Epithelial cell of esophagus (primary cell): ENCODE measurements at places on chromosomes 7 and 10.

GRCh38 chr7:92835261-92835850 is 1.0 kb downstream of the CDK6 start:
- peak; percentile 81 for DNase-seq

DNA sequence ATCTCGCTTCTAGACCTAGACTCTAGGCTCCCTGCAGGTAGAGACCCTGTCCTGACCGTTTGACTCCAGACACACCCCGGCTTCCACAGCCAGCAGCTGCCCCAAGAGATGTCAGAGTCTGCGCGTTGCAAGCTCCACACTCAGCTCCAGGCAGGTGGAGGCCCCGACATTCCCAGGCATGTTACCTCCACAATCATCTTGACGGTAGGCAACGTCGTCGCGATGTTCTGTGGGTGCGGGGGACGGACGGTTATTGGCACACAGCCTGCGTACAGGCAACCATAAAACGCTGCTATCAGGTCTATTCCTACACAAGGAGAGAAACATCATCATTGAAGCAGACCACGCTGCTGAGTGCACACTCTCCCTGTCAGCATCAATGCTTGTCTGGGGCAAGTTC is 213.2 kb downstream of the ZMYND11 start:
- no peak for DNase-seq

DNA sequence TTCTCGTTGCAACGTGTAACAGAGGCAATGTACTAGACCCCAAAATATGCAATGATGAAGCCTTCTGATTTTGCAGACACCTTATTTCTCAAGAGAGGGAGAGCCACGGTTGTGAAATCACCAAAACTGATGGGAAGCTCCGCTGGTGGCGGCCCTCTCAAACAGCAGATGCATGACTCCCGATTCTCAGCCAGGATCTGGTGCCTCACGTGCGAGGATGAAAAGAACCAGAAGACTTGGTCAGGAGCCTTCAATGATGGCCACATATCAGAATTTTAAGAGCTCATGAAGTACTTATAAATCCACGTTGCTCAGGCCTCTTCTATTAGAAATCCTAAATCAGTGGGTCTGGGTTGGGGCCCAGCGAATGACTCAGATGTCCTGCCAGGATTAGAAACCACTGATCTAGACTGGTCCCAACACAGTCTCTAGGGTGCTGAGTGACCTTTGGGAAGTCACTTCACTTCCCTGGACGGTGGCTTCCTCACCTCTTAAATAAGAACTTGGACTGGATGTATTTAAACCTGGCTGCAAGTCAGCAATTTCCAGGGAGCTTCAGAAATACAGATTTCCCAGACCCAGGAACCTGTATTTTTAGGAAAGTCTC is 41.9 kb upstream of the FAM180A start:
- DNase-seq: no peak

DNA sequence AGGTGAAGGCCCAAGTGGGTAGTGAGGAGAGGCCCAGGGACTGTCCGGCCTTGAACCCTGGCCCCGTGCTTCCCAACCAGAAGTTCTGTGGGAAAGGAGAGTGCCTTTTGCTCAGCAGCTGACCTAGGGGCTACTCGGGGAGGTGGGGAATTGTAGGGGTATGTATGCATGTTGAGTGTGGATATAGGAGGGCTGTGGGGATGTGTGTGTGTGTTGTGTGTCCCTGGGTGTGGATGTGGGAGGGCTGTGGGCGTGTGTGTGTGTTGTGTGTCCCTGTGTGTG is 12.2 kb downstream of the EPHB6 start:
- no peak for DNase-seq

- DNase-seq: no peak
Measured at GRCh38 chr10:14278533-14278932, 52.2 kb downstream of the FRMD4A start.

DNA sequence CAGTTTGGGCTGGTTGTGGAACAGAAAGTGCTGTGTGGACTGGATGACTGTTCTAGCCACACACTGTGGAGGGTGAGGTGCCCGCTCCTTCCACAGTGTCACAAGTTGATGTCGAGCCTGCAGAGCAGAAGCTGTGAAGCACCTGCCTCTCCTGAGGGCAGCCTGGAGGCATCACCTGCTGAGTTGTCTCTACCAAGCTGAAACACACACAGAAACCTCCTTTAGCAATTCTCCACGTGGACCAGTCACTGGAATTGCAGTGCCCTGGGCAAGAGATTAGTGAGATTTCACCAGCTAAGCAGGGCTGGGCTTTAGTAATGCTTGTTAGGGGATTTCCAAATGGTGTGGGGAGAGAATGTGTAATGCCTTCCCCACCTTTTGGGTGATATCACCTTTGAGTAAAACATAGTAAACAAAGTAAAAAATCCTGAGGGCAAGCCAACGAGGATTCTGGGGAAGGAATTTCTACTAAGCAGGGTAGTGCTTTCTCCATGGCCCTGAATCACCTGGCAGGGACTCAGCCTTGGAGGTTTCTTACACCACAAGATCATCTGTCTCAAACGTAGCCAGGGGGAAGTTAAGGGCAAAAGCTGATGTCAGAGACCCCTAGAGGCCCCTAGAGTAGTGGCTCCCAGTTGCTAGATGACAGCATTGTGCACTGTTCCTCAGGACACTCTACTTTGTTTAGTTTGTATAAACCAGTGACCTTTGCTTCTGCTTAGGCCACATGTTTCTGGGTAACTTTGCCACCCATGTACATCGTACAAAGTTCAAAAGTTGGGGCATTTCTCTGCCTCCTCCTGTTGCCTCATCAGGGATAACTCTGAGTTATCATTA is 233.1 kb upstream of the IGFBP3 start:
- DNase-seq: peak; percentile 98

DNA sequence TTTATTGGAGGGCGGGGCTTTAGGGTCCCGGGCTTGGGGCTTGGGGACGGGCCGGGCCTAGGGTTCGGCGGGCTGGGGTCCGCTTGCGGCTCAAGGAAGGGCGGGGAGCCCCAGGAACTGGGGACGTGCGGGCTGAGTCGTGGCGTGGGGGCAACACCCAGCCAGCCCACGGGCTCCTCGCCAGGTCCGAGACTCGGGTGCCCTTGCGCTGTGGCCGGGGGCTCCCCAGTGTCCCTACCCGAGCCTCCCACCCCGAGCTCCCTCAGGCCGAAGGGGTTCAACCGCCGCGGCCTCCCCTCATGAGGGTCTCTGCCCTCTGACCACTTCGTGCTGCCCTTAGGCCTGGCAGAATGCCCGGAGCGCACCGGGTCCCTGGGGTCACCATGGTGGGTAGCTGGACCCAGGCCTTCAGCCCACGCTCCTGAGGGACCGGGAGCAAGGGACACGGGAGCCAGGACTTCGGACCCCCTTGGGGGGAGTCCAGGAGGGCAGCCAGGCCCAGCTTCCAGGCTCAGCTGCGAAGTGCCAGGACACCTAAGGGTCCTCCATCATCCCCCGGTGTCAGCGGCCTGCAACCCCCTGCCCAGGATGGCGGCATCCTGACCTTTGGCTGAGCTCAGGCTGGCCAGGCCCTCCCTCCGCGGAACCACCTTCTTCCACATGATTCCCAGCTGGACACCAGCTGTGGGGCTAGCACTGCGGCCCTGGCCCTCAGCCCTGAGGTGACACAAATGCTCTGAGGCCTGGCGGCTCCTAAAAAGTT is 524 bp upstream of the FUOM start:
- DNase-seq: no peak

GRCh38 chr10:91800182-91800581 is 2.0 kb downstream of the TNKS2 start:
- peak; percentile 1 for DNase-seq

- no peak for DNase-seq
Measured at GRCh38 chr7:87028636-87029035, 30.8 kb downstream of the ELAPOR2 start.

DNA sequence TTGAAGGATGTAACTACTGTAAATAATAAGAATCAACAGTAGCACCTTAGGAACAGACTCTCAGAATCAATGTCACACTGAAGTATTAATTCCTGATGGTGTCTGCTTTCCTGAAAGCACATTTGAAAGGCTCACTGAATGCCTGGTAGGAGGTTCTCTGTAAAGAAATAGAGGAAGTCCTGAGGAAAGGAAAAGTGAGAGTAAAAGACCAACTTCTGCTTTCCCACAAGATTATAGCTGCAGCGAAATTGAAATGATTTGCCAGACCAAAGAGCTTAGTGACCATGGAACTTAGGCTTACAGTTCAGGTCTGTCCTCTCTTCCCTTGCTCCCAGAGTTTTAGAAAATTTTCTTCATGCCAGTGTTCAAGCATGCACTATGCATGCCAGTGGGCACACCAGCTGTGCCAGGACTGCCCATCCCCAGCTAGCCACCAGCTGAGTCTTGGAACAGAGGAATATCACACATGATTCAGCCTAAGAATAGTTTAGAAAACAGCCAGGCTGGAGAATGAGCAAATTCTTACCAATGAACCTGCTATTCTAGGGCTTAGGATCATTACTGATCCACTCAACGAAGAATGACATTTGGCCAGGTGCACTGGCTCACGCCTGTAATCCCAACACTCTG is 123.2 kb downstream of the HERPUD2 start:
- DNase-seq: no peak

GRCh38 chr7:45223728-45224630 is 66.4 kb downstream of the RAMP3 start:
- no peak for DNase-seq

GRCh38 chr7:127396184-127396583 is 3.7 kb upstream of the ZNF800 start:
- DNase-seq: peak; percentile 10

DNA sequence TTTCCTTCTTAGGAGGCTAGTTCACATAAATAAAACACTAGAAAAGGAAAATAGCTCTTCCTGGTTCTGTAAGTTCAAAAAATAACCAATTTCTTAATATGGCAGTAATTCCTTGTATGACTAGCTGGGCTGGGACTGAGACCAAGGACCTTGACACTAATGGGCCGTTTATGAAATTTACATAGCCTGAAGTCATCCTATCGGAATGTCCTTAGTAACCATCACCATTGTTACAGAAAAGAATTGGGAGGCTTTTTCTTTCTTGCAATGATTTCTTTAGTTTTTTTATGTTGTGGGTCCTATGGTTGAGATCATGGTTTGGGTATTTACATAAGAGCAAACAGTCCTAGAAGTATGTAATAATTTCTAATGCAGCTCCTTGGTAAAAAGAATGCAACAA is 87.1 kb upstream of the HDAC9 start:
- DNase-seq: peak; percentile 53

DNA sequence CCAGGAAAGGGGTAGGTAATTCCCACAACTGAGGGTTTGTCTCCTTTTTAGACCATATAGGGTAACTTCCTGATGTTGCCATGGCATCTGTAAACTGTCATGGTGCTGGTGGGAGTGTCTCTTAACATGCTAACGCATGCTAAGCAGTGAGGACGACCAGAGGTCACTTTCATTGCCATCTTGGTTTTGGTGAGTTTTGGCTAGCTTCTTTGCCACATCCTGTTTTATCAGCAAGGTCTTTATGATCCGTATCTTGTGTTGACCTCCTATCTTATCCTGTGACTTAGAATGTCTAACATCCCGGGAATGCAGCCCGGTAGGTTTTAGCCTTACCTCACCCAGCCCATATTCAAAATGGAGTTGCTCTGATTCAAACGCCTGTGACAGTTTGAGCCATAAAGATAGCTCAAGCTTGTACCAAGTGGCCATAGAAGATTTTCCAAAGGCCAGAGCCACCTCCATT is 176.0 kb upstream of the NAMPT start:
- DNase-seq: peak; percentile 90

DNA sequence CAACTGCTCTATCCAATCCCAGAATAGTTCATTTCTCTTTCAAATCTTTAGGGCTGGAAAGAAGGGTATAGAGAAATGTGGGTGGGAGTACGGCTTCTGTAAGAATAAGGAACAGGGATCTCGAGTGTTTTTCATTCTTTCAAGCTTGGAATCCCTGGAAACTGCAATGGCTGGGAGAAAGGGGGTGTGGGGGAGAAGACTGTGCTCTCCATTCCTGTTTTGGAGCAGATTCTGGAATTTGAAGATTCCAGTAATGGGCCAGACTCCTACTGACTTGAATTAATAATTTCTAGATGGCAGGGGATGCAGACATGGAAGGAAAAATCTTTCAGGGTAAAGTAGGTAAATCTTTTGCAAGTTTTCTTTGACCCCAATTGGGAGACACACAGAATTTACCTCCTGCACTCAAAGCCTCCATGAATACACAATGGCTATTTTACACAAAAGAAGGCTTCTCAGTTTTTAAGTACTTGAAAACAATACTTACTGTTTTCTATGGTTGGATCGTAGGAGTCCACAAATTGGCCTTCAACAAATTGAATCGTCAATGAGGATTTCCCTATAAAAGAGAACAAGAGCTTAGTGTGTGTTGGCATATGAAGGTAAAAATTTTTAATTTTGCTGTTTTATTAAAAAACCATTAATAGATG is 29.1 kb downstream of the RHEB start:
- no peak for DNase-seq

DNA sequence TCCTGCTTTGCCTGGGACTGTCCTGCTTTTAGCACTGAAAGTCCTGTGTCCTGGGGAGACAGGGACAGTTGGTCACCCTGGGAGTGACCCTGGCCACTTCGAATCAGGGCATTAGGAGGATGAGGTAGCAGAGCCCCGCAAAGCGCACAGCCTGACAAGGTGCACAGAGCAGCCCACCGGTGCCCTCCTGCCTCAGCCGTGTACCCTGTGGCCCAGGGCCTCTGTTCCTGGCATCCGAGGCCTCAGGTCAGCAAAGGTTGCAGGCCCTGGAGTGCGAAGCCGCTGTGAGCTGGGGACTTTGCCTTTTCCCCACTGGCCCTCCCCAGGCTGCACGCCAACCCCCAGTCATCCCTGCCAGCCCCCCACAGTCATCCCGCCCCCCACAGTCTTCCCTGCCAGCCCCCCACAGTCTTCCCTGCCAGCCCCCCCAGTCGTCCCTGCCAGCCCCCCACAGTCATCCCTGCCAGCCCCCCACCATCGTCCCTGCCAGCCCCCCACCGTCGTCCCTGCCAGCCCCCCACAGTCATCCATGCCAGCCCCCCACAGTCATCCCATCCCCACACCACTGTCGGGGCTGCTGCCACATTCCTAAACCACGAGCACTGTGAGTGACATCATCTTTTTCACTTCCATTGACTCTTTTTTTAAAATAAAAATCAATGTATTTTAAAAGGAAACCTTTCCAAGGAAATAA is 91.8 kb downstream of the RGS10 start:
- no peak for DNase-seq

DNA sequence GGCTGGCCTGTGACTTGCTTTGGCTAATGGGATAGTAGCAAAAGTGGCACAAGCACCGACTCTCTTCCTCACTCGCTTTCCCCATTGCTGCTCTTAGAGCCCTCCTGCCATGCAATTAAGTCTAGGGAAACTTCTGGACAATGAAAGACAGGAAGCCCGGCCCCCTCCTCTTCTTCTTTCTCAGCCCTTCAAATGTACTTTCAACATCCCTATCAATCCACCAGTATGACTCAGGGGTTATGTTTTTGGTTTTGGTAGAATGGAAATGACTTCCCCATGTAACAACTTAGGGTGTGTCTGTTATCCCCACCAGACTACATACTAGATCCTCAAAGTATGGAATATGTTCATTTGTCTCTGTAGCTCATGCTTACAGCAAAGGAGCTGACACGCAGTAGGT is 139.0 kb upstream of the GDF10 start:
- DNase-seq: no peak

- DNase-seq: no peak
Measured at GRCh38 chr7:153188630-153189029, 429.1 kb downstream of the ACTR3B start.
